ENCODE measurements at places on chromosomes 1 and 21.

DNA sequence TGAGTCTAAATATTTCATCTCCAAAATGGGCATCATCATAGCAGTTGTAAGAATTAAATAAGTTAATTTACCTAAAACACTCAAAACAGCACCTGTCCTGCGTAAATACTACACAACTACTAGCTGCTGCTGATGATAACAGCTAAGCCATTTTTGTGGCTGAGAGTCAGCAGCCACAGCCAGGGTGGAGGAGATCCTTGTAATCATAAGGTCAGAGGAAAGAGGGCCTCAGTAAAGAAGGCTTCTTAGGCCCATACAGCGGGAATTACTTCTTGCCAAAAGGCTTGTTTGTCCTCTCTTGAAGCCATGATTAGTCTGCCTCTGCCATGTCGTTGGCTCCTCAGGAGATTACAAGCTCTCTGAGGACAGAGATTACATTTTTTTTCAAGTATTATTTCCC lies 245.0 kb downstream of the FGGY start:
- DNase-seq = no peak

DNA sequence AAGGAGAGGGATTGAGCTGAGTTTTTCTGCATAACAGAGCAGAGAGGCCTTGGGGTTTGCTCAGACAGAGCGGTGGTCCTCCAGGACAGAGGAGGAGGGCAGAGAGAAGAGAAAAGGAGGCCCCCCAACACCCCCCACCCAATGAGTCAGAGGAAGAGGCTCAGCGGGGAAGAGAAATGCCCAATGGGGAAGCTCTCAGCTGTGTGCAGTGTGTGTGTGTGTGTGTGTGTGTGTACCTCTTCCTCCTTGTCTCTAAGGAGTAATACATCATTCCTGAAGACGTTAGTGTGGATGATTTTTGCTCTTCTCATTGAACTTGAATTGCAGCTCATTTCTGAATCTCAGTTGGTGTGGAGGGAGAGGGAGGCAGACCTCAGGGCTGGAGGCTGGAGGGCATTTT lies 8.7 kb downstream of the TMPRSS3 start:
- no peak for DNase-seq

DNA sequence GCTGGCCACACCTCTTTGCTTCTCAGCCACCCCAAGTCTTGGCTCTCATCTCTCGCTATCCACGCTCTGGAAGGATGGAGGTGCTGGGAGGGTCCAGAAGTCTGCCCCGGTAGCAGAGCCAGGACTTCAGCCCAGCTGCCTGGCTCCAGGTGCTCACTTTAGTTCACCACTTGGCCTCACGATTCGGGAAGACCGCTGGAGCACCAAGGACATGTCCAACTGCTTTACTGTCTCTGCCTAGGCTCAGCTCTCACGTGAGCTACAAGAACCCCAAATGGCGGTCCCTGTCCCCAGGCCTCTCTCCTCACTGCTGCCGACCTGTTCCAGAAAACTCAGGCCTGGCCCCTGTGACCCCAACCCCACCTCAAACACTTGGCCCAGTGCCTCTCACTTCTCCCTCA lies 3.4 kb downstream of the TRIM11 start:
- DNase-seq = no peak

DNA sequence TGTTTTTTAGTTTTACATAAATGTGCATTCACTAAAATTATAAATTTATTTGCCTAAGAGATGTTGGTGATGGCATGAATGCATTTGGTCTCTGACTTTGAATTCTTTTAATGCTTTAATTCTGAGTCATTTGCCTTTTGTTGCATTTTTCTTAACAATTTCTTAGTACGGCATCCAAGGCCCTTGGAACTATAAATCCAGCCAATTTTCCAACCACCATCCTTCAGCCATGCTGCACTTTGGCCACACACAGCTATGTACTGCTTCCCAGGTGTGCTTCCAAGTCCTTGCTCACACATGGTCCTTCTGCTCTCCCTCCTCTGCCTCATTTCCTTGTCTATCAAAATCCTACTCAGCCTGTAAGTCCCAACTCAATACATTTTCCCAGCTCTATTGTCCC lies 161.0 kb downstream of the DHRS3 start:
- DNase-seq = no peak

DNA sequence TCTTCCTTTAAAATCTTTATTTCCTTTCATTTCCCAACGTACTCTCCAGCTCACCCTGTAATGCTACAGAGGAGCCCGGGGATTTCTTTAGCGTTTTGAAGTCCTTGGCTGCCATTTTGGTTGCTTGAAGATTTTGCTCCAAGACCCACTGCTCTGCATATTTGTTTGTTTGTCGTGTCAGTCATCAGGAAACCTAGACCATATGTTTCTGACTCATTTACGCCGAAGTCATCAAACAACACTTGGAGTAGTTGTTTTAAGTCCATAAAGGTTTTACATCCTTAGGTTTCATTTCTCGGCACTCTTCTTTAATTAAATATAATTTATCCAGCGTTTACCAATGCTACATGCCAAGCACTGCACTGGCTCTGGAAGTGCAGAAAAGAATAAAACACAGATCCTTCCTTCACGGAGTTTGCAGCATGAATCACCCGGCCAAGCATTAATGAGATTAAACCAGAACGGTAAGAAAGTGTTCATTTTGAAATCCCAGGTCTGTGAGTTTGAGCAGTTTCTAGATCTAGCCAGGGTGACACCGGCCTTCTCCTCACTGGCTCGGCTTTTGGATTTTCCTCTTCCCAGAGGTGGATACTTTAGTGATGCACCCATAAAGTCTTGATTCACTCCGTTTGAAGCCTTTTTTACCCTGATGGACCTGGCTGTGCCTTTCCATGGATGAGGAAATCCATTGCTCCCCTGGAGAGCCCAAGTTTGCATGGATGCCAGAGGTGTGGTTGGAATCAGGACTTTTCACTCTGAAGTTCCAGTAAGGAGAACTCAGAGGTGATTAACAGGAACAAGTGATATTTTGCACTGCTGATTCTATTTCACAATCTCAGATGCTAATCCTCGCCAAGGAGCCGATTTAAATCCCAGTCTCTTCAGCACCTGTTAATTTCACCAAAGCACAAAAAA lies 109.3 kb downstream of the KAZN start:
- DNase-seq = no peak

Data from stimulated activated CD4-positive, alpha-beta T cell treated with anti-CD3 and anti-CD28 coated beads, TNF-alpha, amount 100 ng/mL, for 1 hour (primary cell).